ENCODE measurements at places on chromosomes 6 and 20.

DNA sequence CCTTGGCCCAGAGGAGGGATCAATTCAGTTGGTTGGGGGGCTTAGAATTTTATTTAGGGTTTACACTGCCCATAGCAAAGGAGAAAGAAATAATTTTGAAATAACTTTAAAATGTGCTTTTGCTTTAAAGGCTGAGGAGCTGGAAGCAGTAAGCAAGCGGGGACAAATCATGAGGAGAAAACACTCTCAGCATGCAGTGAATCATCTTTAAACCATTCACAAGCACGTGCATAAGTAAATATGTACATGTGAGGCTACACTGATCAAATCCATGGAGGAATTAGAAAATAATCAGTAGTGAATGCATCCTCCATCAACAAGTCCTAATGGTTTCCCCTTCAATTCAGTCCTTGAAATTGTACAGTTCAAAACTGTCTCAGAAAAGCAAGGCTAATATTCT, 181.0 kb downstream of the MTFR2 start:
- DNase-seq, result no peak

DNA sequence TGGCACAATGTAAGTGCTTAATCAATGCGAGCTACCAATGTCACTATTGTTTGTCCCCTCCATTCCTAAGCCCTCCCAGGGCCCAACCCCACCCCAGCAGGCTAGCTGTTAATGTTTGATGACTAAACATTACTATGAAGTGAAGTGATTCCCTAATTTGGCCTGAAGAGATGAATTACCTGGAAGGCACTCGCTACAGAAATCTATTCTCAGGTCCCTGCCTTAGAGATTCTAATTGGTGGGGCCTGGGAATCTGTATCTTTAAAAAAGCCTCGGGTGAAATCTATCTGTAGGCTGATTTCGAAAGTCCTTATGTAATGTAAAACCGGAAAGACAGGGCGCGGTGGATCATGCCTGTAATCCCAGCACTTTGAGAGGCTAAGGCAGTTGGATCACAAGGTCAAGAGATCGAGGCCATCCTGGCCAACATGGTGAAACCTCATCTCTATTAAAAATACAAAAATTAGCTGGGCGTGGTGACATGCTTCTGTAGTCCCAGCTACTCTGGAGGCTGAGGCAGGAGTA, 16.9 kb upstream of the SNAI1 start:
- no peak for DNase-seq

DNA sequence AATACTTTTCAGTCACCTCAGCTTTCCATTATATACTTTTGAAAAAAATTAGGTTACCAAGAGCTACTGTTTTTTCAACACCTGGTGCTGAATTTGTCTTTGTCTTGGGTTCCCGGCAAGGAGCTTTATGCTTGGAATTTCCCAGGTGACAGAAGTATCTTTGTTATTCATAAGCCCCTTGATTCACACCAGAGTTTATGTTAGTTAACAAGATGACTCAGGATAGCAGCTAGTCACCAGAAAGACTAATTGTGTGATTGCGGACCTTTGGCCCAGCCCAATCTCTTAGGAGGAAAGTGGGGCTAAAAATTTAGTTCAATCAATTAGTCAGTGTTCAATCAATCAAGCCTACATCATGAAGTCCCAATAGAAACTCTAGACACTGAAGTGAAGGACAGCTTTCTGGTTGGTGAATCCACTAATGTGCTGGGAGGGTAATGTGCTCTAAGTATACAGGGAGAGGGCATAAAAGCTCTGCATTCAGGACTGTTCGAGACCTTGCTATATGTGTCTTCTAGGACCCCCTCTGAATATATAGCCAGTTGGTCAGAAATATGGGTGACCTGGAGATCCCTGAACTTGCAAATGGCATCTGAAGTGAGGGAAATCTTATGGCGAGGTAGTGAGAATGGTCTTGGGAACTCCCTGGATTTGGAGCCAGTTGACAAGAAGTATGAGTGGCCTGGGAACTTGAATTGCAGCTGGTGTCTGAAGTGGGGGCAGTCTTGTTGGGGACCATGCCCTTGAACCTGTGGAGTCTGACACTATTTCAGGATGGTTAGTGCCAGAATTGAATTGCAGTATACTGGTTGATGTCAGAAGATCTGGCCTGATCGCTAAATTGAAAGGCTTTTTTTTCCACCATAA, 16.2 kb downstream of the TMEM30A start:
- DNase-seq, result no peak

DNA sequence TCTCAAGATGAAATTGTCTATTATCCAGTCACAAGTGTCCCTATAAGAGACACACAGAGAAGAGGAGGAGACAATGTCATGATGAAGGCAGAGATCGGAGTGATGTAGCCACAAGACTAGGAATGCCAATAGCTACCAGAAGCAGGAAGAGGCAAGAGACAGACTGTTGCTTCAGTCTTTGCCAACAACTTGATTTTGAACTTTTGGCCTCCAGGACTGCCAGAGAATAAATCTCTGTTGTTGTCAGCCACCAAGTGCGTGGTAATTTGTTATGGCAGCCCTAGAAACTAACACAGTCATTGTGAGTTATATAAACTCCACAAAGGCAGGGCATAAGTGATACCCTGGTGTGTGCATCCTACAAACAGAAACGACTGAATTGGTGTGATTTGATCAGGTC, 517.0 kb downstream of the BTBD3 start:
- DNase-seq, result no peak

DNA sequence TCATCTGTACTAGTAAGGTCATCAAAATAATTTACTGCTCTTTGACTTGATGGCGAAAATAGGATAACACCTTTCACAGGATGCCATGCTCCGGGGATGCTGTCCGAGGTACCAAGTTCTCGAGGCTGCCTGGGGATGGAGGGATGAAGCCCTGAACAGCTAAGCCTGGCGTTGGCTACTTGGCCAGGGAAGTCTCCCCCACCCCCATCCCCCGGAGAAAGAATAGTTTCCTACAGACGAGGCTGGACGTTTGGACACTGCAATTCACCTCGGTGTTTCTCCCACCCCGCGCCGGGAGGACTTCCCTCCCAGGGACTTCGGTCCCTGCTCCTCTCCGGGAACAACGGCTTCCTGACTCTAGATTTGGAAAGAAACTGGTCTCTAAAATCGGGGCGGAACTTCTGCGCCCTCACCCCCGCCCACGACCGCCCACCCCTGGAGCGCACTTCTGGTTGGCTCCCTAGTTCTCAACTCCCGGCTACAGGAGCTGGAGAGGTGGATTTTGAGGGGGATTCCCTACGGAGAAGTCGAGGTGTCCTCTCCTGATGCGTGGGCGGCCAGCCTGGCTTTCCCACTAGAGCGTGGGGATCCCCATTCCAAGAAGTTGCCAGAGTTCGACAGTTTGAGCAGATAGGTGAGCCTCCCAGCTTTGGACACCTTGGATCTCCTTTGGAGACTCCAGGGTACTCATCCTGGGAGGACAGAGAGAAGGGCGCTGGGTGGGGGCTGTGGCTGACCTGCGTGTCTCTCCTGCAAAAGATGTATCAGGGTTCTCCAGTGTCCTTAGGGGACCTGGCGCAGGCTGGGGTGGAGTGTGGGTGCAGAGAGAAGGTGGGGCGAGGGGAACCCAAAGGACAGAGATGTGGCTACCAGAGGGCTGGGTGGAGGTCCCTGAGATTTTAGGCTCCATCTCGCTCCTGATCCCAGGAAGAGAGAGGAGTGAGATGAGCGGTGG, 1.1 kb downstream of the PCSK2 start:
- DNase-seq, result no peak

GRCh38 chr6:85111481-85112011, 338.3 kb upstream of the NT5E start:
- DNase-seq, result no peak

- DNase-seq, result no peak
Measured at GRCh38 chr20:62066983-62067433, 1.3 kb upstream of the TAF4 start.

DNA sequence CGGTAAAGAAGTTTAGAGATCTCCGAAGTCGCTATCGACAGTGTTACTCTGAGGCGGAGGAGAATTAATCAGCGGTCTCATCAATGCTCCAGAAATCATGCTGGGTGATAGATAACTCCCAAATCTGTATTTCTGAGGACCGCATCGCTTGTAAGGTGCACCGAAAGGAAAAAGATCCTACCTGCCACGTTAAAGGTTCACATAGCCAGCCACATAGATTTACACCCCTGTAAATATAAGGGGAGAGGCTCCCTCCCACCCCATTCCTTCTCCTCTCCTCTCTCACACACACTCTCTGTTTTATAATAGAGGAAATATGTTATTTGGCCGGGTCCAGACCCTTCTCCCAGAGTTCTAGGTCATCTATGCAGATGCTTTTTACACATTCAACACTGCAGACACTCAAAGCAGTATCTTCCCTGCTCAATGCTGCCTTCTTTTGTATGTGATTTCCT, 620 bp upstream of the DEK start:
- DNase-seq, result no peak

- DNase-seq, result no peak
Measured at GRCh38 chr20:57153238-57153905, 113.1 kb downstream of the BMP7 start.

DNA sequence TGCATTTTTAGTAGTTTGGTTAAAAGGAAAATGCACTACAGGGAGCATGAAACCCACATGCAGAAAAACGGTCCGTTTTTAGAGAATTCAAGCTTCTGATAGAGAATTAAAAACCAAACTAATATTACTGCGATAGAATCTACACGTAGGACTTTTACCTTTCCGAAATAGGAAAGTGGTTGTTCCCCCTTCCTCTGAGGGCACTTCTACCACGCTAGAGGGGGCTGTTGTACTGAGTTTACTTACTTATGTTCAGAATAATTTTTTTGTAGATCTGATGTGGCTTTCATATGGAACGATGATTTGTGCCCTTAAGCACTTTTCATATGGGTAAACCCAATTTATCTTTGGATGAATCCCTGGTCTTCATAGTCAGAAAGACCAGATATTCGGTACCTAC, 264.3 kb upstream of the PLN start:
- peak; percentile 1 for DNase-seq

- peak; percentile 47 for DNase-seq
Measured at GRCh38 chr6:16684896-16685554, 76.2 kb downstream of the ATXN1 start.

- DNase-seq, result no peak
Measured at GRCh38 chr20:4702562-4703280, 19.0 kb upstream of the PRND start.

DNA sequence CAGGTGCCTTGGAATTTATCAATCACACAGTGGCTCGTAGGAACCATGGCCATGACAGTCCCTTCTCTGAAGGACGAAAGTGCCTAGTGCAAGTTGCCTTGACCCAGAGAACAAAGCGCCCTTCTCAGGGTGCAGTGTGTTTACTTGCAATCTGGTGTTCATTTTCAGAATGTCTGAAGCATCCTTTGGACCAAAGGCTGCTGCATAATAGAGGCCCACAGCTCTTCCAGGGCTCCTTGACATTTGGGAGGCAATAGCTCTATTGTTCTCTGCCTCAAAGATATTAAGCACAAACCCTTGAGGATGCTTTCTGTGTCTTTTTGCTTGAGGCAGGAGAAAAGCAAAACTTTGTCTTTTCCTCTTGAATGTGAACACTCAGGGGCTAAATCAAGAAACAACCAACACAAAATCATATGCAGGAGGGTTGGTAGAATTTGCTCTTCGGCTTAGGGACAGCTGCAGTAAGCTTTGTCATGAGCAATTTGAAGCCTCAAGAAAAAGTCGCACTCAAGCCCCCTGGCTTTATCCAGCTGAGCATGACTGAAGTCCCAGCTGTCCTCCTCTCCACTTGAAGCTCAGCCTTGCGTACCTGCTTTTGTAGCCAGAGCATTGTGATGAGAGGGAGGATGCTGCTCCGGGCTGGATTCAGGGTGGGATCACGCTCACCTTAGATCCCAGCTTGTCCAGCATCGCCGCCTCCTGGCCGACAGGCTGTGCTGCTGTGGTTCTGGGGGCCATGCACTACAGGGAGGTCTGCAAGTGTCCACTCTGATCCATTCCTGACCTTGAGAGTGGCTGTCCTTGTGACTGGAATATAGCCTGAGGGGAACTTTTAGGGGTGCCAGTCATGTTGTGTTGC, 495.4 kb downstream of the CDH26 start:
- DNase-seq, result no peak

GRCh38 chr6:106359959-106360409, 533 bp upstream of the CRYBG1 start:
- no peak for DNase-seq

DNA sequence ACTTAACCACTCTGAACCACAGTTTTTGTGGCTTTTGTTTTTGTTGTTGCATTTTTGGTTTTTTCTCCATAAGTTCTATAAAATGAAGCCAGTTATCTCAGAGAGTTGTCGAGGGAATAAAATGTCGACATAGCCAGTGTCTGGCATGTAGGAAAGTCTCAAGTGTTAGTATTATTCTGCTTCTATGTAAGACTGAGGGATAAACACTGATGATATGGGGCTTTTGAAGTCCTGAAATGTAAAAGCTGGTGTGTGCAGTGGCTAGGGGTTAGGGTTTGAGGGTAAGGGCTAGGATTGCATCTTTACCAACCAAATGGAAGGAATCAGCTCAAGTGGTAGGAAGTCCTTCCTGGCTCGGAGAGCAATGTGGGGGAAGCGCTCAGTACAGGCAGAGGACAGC, 59.2 kb downstream of the DAAM2 start:
- DNase-seq, result no peak

- no peak for DNase-seq
Measured at GRCh38 chr6:96992343-96992730, 67.8 kb downstream of the KLHL32 start.

DNA sequence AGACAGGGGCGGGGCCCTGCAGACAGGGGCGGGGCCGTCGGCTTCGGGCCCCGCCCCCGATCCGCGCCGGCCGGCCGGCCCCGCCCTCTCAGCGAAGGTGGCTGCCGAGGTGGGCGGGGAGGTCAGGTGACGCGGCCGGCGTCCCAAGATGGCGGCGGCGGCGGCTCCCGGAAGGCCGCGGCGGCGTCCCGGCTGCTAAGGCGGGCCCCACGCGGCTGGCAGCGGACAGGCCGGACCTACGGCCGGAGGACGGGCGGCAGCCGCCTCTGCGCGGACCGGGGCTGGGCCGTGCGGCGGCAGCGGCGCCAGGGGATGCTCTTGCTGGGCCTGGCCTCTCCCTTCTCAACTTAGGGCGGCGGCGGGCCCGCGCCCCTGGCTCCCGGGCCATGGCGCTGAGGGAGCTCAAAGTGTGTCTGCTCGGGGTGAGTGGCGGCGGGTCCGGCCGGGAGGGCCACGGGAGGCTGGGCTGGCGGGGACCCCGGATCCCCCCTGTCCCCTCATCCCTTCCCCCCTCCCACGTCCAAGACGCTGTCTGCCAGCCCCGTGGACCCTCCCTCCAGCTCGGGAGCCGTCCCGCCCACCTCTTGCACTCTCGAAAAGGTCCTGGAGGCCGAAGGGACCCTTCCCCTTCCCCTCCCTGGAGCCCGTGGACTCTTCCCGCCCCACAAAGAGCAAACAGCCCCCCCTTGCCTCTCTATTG, at the start of gene RAB22A:
Gene RAB22A (plus strand): TSS at position 125 of the 700 bp plus-strand sequence. CDS start 262 bp downstream, at position 387.
- peak; percentile 75 for DNase-seq

- DNase-seq, result no peak
Measured at GRCh38 chr6:18538315-18538714, 151.2 kb downstream of the RNF144B start.

DNA sequence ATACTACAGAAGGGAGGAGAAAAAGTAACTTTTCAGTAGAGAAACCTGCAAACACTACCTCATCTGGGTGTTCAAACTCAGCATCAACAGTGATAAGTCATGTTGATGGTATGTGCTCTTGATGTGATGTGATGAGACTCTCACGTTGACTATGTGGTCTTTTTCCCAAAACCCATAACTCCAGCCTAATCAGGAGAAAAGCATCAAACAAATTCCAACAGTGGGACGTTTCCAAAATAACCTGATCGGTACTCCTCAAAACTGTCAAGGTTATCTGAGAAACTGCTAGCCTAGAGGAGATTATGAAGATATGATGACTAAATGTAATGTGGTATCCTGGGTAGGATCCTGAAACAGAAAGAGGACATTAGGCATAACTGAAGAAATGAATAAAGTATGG, 41.9 kb upstream of the TAB2 start:
- DNase-seq, result no peak

GRCh38 chr6:21384216-21384615, 209.3 kb upstream of the SOX4 start:
- no peak for DNase-seq

All from stimulated activated CD8-positive, alpha-beta memory T cell treated with anti-CD3 and anti-CD28 coated beads, Interleukin-2, amount 100 ng/mL, for 1 hour (primary cell).